ENCODE measurements at places on chromosomes 2 and 18.

GRCh38 chr18:3162181-3162580 lies 57.6 kb downstream of the MYOM1 start:
- no peak for DNase-seq

- no peak for DNase-seq
Measured at GRCh38 chr18:23688528-23688927, 725 bp upstream of the LAMA3 start.

- no peak for DNase-seq
Measured at GRCh38 chr2:117523267-117523666, 291.2 kb upstream of the DDX18 start.

DNA sequence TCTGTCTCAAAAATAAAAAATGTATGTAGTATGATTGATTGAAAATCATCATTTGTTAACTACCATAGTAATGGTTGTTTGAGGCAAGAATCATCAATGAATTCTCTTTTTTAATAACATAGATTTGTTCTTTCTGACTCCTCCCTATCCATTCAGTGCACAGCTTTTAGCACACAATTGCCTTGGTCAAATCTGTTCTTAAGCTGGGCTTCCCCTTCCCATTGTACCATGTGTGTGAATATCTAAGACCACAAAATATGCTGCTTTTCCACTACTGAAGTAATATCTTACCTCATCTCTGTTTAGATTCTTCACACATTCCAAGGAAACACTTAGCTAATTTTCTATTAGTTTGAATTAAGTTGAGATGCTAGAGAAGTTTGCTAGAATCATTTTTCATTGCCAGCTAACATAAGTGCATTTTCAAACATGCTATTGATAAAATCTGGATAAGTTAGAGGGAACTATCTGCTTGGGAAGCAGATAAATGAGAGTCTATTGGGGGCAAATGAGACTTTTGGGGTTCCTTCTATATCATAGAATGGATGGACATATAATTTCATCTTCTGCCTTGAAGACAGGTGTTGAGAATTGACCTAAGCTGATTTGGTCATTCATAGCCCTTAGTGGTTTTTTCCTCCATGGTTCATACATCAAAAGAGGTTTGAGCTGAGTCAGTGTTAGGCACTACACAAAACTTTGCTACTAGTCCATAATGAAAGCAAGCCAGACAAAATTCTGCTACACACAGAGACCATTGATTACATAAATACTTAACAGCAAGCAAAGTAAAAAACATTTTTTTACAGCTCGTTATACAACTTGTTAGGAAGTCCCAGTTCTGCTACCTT lies 231.9 kb downstream of the PLCL1 start:
- no peak for DNase-seq

DNA sequence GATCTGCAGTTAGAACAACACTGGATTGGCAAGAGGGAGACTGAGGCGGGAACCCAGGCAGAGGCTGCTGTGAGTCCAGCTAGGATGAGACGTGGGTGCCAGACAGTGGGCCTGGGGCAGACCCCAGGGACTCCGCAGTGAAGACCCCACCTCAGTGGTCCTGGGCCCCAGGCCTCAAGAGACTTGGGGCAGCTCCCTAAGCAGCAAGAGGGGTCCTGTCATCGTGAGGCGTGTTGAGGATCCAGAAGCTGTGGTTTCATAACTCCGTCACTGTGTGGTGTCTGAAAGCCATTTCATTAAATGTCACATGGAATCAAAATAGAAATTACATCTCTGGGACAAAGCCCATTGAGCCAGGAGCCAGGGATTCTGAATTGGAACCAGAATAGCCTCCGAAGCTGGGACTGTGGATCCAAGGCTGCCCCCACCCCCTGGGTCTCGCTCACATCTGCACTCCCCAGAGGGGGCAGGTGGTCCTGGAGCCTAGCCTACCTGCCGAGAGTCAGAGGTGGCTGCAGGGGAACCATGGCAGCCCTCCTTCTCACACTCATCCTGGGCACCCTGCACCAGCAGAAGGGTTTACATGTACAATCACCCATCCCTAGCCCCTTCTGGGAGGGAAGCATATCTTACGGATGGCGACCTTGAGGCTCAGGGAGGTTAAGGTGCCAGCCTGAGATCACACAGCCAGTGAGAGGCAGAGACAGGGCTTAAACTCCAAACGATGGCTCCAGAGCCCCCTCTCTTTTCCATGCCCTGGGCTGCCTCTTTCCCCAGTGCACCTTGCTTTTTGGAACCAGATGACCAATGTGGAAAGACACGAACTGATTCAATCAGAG lies 23.2 kb downstream of the RRM2 start:
- no peak for DNase-seq

DNA sequence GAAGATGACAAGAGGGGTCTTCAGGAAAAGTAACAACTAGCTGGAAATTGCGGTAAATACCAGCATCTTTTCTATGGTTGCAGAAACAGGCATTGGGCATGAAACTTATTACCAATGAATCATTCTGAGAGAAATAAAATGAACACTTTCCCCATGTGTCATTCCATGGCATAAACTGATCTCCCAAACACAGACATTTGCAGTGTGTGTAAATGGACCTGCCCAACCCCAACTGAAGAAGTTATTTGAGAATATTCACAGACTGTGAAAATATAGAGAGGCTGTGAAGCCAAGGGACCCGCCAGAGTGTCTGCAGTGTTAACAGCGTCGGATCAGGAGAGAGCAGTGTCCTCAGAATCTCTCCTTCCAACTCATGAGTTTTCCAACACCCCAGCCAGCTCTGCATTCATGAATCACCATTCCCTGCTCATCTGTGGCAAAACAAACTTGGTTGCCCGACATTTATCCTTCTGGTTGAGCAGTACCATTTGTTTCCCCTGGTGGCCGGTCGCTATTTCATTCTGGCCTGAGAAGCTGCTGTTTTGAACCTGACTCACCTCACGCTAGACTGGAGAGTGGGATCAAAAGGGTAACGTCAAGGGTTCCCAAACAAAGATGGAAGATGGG lies 238.4 kb downstream of the PID1 start:
- no peak for DNase-seq

- DNase-seq = no peak
Measured at GRCh38 chr2:77999376-77999775, 477.2 kb upstream of the LRRTM4 start.

DNA sequence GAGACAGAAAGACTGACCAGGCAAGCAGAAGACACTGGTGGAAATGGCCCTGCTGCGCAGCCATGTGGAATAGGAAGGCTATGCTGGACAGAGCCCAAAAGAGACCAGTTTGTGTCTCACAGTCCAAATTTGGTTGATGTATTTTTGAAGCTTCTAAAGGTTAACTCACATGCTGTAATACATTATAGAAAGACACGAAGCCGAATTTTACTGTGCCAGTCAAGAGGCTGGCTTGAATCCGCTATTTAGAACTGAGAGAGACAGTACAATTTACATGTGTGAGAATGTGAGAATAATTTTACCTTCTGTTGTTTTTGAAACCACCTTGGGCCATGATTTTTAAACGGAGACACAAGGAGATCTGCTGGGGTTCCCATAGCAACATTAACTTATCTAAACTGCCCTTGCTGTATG lies 113.6 kb downstream of the METTL8 start:
- no peak for DNase-seq

DNA sequence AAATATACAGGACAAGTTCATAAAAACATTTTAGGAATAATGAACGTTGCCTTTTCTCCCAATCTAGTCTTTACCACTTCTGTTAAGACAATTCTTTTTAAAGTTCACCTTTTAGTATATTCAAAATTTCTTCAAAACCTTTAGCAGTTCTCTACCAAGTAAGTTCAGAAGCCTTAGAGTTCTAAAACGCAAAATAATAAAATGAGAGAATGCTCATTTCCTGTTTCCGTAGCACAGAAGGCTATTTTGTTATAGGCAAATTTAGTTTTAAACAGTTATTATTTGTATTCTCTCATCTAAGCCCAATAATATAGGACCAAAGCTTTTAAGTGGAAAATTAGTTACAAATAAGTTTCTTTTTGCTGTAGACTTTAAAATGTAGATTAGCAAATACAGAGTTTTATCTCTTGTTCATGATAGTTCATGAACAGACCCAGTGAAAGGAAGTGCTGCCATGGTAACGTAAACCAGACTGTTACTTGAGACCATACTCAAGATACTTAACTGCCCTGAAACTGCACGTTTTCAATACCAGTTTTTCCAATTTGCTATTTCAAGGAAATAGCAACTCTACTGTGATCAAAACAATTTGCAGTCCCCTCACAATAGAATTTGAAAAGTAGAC lies 173.1 kb upstream of the STON1 start:
- peak; percentile 62 for DNase-seq

DNA sequence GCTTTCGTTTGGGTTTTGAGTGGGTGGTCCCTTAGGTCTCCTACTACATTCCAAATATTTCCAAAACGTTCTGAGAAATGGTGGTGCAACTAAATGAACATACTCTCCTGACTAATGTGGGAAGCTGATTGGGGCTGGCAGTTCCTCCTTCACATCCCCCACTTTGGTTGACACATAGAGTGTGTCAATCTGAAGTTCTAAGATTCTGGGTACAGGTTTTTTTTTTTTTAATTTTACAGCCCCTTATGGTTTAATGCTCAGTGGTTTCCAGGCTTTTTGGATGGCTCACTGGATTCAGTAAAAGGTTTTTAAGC lies 58.4 kb upstream of the ITGB6 start:
- DNase-seq = no peak

DNA sequence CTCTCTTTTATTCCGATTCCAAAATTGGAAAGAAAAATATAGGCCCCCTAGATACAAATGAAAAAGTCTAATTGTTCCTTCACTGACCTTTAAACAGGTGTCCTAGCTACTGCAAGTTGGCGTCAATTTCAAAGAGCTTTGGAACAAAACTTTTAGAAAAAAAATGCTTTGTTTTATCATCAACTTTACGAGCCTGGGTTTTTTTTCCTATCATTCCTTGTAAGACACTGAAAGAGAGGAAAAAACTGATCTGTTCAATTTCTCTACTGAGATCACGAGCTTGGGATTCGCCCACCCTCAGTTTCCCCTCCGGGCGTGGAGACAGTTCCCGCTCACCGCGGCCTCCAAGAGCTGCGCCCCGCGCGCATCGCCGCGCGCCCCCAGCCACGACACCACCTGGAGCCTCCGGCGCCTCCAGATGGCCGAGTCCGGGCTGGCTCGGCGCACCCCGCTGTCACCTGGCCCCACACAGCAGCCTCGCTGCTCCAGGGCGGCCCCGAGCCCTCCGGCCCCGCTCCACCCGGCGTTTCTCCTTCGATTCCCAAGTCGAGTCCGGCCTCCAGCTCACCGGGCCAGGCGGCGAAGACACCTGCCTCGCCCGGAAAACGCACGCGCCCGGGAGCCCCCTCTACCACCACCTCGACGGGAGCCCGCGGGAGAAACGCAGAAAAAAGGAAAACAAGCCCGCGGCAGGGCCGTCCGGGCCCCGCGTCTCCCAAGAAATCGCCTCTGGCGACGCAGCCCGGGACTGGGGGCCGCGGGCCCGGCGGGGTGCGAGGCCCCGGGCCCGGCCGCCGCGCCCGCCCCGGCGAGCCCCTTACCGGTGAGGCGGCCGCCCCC lies 656 bp downstream of the TBC1D8 start:
- peak; percentile 15 for DNase-seq

DNA sequence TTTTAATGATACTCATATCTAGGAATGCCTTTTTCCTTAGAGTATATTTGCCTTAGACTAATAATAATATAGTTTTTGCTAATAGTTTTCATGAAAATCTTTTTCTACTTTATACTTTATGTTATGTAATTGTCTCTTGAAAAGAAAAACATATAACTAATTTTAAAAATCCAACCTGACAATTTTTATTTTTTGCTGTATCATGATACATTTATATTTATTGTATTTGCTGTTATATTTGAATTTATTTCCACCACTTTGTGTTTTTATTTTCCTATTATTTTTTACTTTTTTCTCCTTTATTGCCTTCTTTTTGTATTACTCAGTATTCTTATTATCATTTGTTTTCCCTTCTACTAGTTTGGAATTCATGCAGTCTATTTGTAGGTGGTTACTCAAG lies 85.4 kb downstream of the MBD5 start:
- DNase-seq = no peak
